ENCODE measurements at places on chromosomes 2 and 18.

GRCh38 chr2:164141271-164141670 lies 405.5 kb upstream of the FIGN start:
- DNase-seq = no peak

DNA sequence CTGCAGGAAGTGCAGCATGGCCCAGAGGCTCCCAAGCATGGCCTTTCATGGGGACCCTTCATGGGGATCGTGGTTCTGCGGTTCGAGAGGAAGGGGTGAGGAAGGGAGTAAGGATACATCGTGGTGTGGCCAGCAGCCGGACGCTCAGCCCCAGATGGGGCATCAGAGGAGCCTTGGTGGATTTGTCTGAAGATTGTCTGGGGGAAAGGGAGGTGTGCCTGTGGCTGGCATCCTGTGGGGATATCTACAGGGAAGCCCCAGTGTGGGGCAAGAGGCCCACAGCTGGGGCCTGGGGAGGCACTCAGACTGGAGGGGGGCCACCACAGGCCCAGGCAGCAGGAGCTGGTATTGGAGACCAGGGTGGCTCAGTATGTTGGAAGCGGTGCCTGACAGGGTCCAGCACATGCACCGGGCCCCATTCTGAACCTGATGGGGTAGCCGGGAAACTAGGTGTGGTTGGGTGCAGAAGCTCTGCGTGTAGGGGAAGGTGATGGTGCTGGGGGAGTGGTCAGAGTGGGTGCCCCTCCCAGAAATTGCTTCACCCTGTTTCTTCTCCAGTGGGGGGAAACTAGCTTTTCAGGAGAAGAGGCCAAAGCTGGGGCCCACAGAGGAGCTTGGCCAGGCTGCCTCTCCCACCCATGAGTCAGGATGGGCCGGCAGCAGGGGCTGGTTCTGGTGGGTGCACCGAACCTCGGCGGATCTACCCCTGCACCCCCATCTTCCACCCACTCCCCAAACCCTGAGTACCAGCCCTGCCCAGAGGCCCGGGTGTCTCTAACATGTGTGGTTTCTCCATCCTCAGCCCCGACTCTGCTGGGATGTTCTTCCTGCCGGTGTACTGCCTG lies 274.4 kb upstream of the HDAC4 start:
- no peak for DNase-seq

GRCh38 chr2:166675553-166675952 lies 181.5 kb upstream of the SCN7A start:
- no peak for DNase-seq

DNA sequence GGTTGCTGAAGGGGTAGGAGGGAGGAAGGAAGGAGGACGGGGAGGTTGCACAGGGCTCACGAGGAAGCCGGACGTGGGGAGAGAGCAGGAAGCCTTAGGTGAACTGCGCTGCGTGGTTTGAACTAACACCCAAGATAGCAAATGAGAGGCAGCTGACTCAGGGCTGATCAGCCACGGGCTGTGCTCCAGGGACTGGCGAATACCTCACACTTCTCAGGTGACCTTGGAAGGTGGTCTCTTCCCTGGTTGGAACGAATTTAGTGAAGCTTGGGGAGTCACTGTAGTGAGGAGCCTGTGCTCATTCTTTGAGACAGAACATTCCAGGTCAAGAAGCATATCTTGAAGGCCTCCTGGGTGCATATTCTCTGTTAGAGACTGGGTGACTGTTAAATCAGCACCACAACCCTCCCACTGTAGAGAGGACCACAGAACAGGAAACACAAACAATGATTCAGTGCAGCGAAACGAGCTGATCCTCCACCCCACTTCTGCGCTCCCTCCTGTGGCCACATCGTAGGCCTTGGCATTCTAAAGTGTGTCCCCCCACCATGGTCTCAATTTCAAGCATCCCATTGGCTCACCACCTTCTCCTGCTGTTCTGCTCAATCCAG lies 33.8 kb downstream of the TOGARAM2 start:
- DNase-seq = peak; percentile 44

DNA sequence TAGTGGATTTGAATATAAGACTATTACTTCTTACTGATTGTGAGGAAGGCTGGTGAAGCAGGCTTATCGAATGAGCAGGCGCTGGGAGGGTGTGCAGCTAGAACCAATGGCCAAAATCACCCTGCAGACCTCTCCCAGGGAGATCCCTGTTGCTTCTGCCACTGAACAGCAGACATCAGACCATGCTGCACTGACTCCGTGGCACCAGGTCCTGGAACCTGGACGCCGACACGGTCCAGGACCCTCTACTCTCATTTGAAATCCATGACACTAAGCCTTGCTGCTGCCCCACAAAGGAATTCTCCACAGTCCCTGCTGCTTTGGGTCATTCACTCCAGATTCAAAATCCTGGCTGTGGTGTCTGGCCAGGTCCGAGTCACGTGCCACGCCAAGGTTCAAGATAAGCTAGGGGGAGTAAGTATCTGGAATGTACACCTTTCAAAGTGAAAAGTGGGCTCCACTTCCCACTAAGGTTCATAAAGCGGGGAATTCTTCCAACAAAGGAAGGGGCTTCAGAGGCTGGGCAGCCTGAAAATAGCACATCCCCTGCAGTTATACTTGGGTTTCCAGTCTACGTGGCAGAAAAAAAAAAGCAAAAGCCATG lies 9.0 kb upstream of the YWHAQ start:
- no peak for DNase-seq

DNA sequence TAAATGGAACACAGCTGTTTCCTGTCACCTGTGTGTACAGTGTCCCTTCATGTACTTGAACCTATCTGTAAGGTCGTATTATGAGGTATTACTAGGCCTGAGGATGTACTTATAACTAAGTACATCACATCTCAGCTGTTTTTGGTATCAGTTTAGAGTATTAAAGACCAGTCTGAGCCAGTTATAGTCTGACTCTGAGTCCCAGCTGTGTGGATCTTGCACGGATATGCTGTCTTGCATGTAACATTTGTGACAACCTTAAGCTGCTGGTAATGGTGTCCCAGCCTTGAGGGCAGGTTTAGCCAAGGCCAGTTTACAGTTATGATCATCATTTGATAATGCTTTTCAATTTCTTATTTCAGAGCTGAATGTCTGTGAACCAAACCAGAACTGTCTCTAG lies 496.3 kb downstream of the SLC4A3 start:
- no peak for DNase-seq

DNA sequence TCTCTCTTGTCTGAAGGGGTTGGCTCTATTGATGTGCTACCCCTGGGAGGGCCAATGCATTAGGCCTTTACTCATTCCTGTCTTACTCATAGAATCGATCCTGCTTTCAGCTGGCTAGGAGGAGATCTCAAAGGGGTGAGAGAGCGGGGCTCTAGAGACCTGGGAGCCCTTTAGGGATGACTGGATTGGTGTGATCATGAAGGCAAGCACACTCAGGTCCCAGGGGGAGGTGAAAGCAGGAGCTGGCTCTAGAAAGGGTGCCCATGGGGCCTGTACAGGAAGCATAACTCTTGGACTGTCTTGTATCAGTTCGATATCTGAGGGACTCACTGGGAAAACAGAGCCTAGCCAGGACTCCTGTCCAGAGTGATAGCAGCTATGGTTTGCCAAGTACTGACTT lies 47.8 kb downstream of the INPP4A start:
- DNase-seq = no peak

DNA sequence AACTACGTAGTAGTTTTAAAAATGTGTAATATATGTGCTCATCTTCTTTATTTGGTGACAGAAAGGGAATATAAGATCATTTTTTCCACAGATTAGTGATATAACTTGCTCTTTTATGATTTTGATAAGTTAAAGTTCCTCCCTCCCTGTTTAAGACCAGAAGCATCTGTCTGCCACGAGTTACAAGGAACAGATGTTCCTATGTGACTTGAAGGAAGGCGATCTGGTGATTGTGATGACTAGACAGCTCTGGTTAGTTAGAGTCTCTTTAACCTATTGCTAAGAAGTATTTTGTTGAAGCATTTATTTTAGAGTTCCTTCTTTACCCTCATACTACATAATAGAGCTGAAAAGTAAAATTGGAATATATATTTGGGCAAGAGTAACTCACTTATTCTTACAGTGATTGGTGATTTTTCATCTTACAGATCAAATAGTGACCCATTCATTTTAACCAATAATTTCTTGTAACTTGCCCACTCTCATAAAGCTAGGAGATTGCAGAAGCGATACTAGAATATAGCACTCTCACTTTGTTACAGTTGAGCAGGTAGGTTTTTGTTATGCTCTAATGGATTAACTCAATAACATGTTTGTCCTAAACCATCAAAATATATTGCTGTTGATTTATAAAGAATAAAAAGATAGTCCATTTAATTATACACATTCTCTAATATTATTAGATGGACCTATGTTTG lies 218.7 kb downstream of the SLC4A10 start:
- DNase-seq = no peak

- no peak for DNase-seq
These were observed 78.5 kb upstream of the SULT1C3 start for GRCh38 chr2:108161298-108161697.

DNA sequence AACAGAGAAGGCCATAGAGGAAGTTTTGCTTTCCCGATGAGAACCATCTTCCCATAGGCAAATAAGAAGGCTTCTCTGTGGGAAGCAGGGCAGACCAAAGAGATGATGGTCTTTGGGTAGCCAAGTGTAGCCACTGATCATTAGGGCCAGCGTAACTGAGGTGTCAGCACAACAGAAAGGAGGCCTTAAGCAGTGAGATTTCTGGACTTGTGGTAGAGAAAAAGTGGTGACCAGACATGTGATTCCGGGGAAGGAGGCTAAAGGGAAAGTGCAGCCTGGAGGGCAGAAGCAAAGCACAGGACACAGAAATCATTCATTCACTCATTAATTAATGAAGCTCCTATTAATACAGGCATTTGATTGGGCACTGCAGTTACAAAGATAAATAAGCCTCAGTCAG lies 15.4 kb downstream of the EVA1A start:
- DNase-seq = no peak

GRCh38 chr18:54712306-54712705 lies 116.0 kb upstream of the RAB27B start:
- no peak for DNase-seq

GRCh38 chr18:52897611-52898484 lies 557.9 kb downstream of the DCC start:
- no peak for DNase-seq

GRCh38 chr2:127661072-127661649 lies 14.2 kb downstream of the LIMS2 start:
- no peak for DNase-seq

DNA sequence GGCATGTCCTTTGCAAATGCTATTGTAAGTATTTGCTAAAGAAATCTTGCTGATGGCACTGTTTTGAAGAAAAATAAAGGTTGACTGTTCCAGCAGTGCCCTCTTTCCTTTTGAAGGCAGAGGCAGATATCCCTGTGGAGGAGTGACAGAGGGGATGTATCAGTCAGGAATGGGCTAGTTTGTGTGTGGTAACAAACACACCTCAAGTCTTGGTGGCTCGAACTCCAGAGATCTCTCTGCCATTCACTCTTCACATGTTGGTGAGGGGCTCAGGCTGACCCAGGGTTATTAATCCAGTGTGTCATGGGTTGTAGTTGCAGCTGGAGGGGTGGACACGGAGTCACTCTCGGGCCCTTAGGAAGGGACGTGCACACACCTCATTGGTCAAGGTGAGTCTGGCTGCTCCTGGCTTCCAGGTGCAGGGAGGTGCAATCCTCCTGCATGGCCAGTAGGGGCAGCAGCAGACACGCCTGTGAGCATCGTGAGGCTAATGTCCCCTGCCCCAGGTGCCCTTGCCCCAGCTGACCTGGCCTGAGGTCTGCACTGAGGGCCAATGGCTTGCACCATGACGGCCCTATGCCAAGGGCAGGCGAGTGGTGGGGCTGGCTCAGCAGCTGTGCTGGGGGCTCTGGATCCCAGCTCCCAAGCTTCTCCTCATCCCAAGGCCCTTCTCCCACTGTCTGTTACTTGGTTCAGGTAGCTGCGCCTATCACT lies 146.5 kb downstream of the ASB1 start:
- peak; percentile 18 for DNase-seq

DNA sequence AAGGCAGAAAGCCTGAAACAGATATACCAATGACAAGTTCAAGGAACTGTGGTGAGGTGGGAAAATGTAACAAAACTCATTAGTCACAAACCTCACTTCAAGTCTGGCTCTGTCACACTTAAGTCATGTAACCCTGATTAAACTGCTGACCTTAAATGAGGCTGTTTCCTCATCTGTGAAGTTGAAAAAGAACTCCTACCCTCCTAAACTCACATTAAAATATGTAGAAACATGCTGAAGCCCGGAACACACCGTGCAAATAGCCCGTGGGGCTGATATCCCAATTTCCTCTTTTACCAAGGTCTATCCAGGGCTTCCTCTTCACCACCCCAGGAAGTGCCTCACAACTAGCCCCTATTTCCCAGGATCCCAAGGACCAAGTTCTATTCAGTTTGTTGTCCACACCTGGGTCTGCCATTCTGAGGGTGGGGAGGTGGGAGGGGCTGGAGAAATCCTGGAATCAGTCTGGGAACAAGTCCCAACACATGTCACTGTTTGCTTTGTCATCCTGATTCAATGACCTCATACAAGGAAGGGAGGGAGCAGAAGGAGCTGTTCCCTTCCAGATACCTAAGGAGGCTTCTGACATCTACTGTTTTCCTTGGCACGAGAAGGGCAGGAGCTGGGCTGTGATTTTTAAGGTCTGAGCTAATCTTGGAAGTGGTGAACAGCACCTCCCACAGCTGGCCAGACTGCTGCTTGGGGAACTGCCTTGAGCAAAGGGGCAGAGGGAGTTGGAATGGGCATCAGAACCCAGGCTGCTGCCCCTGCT lies 42.3 kb downstream of the SLC4A1AP start:
- no peak for DNase-seq

DNA sequence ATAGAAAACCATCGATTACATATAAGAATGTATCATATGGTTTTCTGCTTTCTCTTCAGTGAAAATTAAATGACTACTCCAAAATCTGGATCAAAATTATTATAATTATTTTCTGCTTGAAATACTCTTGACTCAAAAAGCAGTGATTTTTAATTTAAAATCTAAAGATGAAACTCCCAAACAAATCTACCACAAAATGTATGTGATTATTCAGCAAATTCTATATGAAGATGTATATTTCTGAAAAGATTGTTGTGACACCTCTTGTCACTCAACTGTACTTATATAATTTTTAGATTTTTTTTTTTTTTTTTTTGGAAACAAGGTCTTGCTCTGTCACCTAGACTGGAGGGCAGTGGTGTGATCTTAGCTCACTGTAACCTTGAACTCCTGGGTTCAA lies 98.6 kb downstream of the MTCL1 start:
- no peak for DNase-seq

DNA sequence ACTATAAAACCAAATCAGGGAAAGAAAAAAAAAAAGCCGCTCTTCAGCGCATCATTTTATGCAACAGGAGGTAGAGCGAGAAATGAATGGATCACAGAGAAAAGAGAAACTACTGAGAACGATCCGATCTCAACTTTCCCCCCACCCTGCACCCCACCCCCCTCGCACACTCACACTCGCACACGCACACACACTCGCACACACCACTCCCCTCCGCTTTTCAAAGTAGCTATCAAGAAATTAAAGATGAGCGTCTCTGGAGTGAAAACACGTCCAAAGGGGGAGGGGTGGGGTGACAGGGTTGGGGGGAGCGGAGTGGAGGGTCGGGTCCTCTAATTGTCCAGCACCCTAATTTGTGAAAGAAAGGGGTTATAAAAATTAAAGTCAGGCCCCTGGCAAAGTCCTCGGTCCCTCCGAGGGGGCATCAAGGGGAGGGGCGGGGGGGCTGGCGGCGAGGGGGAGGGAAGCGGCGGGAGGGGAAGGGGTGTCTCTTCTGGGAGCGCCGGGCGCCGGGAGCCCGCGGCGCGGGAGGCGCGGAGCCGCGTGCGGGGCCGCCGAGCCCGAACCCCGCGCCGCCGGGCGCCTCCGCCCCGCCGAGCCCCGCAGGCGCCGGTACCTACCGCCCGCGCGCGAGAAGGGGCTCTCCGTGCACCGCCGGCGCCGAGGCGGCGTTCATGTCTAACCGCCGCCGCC lies 428 bp downstream of the TCF4 start:
- DNase-seq = no peak
